Stimulated activated CD8-positive, alpha-beta memory T cell treated with anti-CD3 and anti-CD28 coated beads, Interleukin-12 subunit alpha, Interleukin-12 subunit beta, amount 100 ng/mL, for 4 hours (primary cell): ENCODE measurements at places on chromosomes 6 and 20.

DNA sequence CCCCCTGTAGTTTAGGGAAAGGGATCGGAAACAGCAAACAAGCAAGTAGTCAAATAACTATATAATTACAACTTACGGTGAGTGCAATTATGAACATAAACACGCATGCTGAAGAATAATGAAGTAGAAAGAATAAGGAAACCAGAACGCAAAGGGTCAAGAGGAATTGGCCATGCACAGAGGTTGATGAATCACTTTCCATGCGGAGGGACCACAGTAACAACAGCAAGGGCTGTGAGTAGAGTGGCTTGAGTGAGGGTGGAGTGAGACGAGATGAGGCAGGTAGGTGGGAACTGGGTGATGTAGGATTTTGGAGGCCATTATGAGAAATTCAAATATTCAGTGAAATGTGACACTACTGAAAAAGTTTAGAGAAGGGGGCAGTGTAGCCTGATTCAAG is 112.2 kb upstream of the LAMP5 start:
- no peak for DNase-seq

DNA sequence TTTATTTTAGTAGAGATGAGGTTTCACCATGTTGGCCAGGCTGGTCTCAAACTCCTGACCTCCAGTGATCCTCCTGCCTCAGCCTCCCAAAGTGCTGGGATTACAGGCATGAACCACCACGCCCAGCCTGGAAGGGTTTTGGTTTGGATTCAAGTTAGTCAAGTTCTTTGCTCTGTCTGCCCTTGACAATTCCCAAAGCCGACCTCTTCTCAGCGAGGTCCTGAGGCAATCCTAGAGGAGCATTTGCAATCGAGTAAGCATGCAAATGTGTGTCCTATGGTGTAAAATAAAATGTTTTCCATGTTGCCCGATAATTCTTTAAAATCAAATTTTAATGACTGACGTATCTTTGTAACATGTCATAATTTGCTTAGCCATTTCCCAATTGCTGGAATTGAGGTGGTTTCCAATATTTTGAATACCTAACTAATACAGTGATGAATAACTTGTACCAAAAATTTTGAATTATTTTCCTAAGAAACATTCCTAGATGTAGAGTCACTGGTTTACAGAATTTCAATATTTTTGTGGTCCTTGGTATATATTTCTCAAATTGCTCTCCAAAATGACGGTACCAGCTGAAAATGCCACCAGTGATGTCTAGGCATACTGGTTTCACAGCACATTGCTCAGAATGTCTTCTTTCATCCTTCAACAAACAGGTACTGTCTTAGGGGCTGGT is 38.7 kb downstream of the GTF2H5 start:
- DNase-seq: no peak

GRCh38 chr20:34083137-34083536 is 28.9 kb downstream of the EIF2S2 start:
- DNase-seq: no peak

DNA sequence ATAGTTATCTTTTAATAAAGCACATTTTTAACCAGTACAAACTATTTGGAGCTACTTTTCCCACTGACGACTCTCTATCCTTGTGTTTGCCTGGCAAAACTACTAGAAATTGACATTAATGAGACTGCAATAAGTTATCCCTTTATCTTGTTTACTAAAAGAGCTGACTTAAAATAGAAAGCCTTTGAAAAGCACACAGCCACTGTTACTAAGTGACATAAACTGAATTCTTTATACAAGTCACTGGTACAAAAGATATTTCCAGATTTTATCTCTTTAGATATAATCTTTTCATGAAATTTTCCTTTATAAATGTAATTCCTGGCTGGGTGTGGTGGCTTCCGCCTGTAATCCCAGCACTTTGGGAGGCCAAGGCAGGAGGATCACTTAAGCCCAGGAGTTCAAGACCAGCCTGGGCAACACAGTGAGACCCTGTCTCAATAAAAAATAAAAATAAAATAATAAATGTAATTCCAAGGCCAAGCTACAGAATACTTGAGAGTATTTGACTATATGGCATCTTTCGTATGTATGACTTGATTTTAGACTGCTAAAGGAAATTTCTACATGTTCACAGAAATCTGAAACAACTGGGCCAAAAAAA is 9.5 kb downstream of the MBOAT1 start:
- no peak for DNase-seq
